Spinal cord (tissue), 10 donors: ENCODE measurements at places on chromosomes 5 and 9. TPM values are rescaled to one million over a fixed set of nuclear protein-coding genes. Genes with fewer than 3 reads are reported as not detected.

Gene CNOT6
- total RNA-seq, result 19.4 TPM

Gene SLC6A19
- 0.06 TPM for total RNA-seq

Gene NMUR2
- 0.30 TPM for total RNA-seq

Gene SLC36A3
- not detected for total RNA-seq
